ENCODE measurements at places on chromosomes 2 and 18. TPM values are rescaled to one million over a fixed set of nuclear protein-coding genes. Genes with fewer than 3 reads are reported as not detected.
A peak's percentile ranks its signal among the peaks of the same experiment; 100 is the strongest.

DNA sequence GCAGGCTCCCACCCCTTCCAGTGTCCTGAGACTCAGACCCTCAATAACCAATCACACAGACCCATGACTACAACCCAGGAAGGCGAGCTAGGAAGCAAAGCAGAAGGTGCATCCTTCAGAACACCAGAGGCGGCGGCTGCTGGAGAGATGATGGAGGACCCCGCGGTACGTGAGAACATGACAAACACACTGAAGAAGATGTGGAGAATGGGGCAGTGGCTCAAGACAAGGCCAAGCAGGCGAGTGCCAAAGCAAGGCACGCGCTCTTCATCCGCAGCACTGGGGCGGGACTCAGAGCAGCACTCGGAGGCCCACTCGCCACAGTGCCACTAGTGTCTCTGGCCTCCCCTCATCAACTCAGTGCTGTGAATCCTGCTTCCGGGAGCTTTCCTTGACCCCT, 13.7 kb downstream of the ERFE start:
- H3K27me3 ChIP-seq, result no peaks in the 10 kb centered on the region
- peak; percentile 40 for DNase-seq
- H3K4me3 ChIP-seq, result no peak overlapping the region
- peaks cover 89% of the 10 kb centered on the region for H3K36me3 ChIP-seq
- peaks cover 19% of the 10 kb centered on the region for H3K4me1 ChIP-seq

- peaks cover 4% of the 10 kb centered on the region for H3K4me1 ChIP-seq
- DNase-seq, result peak; percentile 94
- peak overlapping the region; percentile 75 for H3K27ac ChIP-seq
- no peak overlapping the region for H3K4me3 ChIP-seq
- H3K27me3 ChIP-seq, result no peaks in the 10 kb centered on the region
These were observed 66.0 kb upstream of the ST3GAL5 start for GRCh38 chr2:85954590-85955458.

DNA sequence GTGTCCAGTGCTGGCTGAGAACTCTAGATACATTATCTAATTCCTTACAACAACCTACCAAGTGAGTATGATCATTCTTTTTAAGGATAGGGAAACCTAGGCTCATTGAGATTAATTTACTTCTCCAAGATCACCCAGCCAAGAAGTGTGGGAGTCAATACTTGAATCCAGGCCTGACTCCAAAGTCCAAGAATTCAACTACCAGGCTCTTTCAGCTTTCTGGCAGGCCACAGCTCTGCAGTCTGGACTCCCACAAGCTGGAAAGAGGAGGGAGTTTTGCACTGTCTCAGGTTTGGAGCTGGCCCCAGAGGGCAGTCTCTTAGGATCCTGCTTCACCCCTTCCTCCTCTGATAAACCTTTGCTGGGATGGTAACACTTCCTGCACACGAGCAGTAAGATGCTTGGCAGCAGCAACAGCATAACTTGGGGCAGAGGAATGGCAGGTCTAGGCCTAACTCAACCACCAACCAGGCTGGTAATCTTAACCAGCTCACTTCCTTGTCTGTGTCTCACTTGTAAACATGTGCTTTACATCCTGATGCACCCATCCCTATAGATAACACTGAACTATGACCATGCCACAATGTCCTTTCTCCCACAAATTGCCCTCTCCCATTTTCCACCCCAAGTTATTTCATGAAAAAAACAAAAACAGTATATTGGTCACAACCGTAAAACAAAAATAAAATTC, 111.1 kb upstream of the ACAA2 start:
- no peak overlapping the region for H3K4me3 ChIP-seq
- peaks cover 9% of the 10 kb centered on the region for H3K27me3 ChIP-seq
- no peaks in the 10 kb centered on the region for H3K36me3 ChIP-seq
- no peak overlapping the region for H3K27ac ChIP-seq
- no peaks in the 10 kb centered on the region for H3K4me1 ChIP-seq

DNA sequence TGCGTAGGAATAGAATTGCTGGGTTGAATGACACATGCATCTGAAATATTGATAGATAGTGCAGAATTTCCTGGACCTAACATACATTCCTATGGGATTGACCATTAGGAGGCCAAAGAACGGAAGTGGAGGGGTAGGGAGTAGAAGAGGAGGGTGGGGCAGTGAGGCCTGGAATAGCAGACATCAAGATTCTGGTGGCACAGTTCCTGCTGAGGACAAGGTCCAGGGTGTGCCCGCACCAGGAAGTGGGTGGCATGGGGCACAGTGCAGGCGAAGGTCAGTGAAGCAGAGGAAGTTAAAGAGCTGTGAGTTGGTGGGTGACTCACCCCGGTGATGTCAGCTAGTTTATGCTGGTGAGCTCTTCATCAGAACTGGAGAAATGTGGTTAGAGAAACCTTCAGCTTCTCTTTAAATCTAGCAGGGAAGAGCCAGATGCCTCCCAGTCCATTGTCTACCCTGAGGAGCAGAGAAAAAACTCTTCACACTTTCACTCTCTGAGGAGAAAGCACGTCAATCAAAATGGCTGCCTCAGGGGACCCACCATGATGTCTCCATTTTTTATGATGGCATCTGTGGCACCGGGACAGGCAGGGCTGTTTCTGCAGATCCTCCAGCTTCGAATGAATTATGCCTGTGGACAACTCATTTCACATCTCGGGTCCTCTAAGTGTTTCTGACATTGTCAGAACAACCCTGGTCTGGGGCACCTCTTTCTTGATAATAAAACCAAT, 55.9 kb upstream of the CTLA4 start:
- H3K27me3 ChIP-seq, result no peaks in the 10 kb centered on the region
- H3K4me1 ChIP-seq, result peaks cover 28% of the 10 kb centered on the region
- H3K36me3 ChIP-seq, result no peaks in the 10 kb centered on the region

DNA sequence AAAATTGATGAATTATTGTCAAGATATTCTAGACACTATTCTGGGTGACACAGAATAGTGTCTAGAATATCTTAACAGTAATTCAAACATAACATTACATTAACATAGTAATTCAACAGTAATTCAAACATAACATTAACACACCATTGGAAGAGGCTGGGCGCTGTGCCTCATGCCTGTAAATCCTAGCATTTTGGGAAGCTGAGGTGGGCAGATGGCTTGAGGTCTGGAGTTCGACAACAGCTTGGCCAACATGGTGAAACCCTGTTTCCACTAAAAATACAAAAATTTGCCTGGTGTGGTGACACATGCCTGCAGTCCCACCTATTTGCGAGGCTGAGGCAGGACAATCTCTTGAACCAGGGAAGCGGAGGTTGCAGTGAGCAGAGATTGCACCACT, 195.8 kb downstream of the ZRANB3 start:
- H3K4me3 ChIP-seq, result no peak overlapping the region
- no peak overlapping the region for H3K27ac ChIP-seq
- DNase-seq, result no peak
- H3K36me3 ChIP-seq, result no peaks in the 10 kb centered on the region

Gene PPP4R1
- total RNA-seq, result 141 TPM

Gene RIOK3
- total RNA-seq, result 63.7 TPM

- DNase-seq, result no peak
- no peaks in the 10 kb centered on the region for H3K4me1 ChIP-seq
- no peak overlapping the region for H3K27ac ChIP-seq
These were observed 78.0 kb upstream of the KCNJ3 start for GRCh38 chr2:154620471-154620870.

DNA sequence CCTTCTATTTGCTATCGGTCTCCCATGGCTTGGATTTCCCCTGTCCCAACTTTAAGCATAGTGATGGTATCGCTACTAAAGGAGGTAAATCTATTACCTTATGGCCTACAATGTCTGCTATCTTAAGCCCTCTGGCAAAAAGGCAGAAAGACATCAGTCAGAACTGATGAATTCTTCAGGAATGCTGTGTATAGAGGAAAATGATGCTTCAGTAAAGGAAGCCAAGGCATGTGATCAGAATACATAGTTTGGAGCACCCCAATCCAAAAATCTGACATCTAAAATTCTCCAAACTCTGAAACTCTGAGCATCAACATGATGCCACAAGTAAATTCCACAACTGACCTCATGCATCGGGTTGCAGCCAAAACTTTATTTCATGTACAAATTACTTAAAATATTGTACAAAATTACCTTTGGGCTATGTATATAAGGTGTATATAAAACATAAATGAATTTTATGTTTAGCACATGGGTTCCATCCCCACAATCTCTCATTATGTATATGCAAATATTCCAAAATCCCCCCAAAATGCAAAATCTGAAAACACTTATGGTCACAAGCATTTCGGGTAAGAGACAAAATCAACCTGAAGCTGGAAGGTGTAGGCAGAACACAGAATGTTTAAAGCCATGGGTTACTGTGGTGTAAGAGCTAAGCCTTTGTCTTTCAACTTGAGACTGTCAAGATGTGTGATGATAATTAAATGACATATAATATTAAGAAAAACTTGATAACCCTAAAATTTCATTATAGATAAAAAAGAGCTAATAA, 66.2 kb downstream of the CUL3 start:
- no peak overlapping the region for H3K4me3 ChIP-seq
- no peaks in the 10 kb centered on the region for H3K36me3 ChIP-seq
- no peaks in the 10 kb centered on the region for H3K27me3 ChIP-seq
- no peak overlapping the region for H3K27ac ChIP-seq
- no peak for DNase-seq
- peaks cover 37% of the 10 kb centered on the region for H3K4me1 ChIP-seq

Gene SERPINB2
- total RNA-seq, result 0.38 TPM

Gene FBXO41
- 2.1 TPM for total RNA-seq

DNA sequence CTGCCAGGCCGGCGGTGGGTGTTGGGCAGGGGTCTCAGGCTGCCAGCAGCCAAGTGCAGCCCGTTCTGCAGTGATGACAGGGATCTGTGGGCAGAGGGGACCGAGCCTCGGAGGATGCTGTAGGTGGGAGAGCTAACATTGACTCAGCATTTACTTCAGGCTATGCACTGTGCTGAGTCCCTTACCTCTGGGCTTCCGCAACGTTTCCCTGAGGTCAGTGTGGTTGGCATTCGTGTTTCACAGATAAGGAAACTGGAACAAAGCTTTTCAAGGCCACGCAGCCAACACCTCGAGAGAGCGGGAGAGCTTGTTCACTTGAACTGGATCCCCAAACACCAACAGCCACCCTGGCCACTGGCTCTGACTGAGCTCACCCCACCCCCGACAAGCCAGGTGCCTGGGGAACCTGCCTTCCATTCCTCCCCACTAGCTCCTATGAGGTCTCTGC, 839 bp upstream of the GPR148 start:
- H3K4me3 ChIP-seq, result peak overlapping the region; percentile 60
- H3K36me3 ChIP-seq, result no peaks in the 10 kb centered on the region
- DNase-seq, result no peak
- H3K4me1 ChIP-seq, result peaks cover 13% of the 10 kb centered on the region
- no peaks in the 10 kb centered on the region for H3K27me3 ChIP-seq

- no peaks in the 10 kb centered on the region for H3K36me3 ChIP-seq
- H3K27ac ChIP-seq, result no peak overlapping the region
- no peak overlapping the region for H3K4me3 ChIP-seq
- H3K4me1 ChIP-seq, result no peaks in the 10 kb centered on the region
- H3K27me3 ChIP-seq, result no peaks in the 10 kb centered on the region
- DNase-seq, result no peak
These were observed 206.6 kb downstream of the DYSF start for GRCh38 chr2:71659868-71660518.

Gene TFPI
- 366 TPM for total RNA-seq

Gene ITGB6
- total RNA-seq, result 109 TPM

Gene TRIM43
- not detected for total RNA-seq

DNA sequence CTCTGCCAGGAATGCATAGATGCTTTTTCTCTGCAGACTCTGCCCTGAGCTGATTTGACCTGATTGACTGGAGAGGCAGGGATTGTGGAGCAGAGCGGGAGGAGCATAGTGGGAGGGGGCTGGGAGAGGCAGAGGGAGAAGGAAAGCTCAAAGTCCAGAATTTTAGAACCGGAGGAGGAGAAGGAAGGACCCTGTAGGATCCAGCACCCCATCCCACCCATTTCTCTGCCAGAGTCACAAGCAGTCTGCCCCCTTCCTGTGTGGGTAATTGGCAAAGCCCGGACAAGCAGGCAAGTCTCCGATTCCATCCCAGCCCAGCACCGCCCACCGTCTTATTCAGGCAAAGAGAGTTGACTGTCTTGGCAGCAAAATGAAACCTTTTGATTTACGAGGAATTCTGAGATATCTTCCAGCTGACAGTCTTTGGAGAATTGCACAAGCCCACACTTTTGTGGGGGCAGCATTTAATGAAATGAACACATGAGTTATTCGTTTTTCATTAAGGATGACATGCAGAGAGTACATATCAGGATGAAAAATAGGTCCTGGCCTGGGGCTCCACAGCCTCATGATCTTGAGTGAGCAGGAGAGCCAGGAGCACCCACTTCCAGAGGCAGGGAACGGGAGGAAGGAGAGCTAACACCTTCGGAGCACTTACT, 103.1 kb downstream of the MCFD2 start:
- H3K36me3 ChIP-seq, result no peaks in the 10 kb centered on the region
- peaks cover 52% of the 10 kb centered on the region for H3K4me1 ChIP-seq
- H3K4me3 ChIP-seq, result no peak overlapping the region
- H3K27me3 ChIP-seq, result no peaks in the 10 kb centered on the region
- peak overlapping the region; percentile 79 for H3K27ac ChIP-seq

DNA sequence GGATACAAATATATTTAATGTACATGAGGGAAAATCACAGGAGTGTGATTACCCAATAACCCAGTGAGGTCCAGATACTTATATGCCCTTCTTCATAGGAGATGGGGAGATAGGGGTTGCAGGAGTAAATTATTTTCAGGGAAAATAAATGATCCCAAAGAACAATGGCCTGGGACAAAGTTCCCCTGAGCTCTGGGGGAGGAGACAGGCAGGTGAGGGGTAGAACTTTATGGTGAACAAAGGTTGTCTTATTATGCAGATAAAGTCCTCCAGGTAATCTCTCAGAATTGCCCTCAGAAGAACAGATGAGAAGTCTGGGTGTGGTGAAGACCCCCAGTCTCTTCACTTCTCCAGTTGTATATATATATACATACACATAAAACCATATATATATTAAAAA, 22.1 kb upstream of the RMDN2 start:
- H3K27me3 ChIP-seq, result no peaks in the 10 kb centered on the region
- H3K4me1 ChIP-seq, result no peaks in the 10 kb centered on the region
- no peak overlapping the region for H3K27ac ChIP-seq
- no peak for DNase-seq
- no peak overlapping the region for H3K4me3 ChIP-seq
- no peaks in the 10 kb centered on the region for H3K36me3 ChIP-seq

DNA sequence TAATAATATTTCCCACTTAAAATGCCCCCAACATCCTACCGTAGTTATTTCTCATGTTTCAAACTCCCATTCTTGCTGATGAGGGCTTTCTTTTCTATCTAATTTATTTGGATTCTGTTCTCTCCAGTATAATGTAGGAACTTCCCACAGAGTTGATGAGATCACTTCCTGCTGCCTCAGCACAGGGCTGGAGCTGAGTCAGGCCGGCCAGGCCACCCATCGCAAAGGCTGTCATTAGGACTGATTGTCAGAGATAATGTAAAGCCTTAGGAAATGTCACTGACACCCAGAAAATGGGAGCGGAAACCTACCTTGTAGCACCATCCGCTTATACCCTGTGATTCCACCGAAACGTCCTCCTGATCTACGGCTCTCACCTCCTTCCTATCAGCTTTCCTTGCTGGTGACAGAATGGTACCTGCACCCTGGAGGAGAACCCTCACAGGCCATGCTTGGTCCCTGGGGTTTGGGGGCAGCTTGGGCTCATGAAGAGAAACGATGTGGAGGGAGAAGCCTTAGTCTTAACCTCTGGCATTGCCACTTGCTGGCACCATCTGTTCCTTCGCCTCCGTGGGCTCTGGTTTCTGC, 672.8 kb upstream of the ID2 start:
- no peaks in the 10 kb centered on the region for H3K4me1 ChIP-seq
- H3K27me3 ChIP-seq, result no peaks in the 10 kb centered on the region
- H3K36me3 ChIP-seq, result no peaks in the 10 kb centered on the region
- no peak for DNase-seq

Gene TSPYL6
- total RNA-seq, result not detected

Data from upper lobe of right lung (tissue), 1 donor.